ENCODE measurements at places on chromosomes 16 and 17.

DNA sequence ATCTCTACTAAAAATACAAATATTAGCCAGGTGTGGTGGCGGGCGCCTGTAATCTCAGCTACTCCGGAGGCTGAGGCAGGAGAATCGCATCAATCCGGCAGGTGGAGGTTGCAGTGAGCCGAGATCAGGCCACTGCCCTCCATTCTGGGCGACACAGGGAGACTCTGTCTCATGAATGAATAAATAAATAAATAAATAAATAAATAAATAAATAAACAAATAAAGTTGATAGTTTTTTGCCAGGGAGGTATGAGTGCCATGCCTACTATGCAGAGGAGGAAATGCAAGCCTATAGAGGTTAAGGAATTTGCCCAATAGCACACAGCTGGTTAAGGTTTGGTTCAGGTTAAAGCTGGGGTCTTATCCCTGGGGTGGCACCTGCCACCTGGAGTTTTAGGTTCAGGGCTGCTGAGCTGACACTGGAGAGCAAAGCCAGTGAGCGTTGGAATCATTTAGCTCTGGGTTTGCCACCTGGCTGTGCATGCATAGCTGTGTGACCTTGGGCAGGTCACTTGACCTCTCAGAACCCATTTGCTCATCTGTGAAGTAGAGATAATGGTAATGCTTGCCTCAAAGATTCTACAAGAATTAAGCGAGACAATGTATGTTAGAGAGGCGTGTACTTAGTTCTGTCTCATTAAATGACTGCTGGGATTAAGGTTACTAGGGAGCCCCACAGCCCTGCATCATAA is 1.2 kb downstream of the OTOA start:
- no peak for DNase-seq

DNA sequence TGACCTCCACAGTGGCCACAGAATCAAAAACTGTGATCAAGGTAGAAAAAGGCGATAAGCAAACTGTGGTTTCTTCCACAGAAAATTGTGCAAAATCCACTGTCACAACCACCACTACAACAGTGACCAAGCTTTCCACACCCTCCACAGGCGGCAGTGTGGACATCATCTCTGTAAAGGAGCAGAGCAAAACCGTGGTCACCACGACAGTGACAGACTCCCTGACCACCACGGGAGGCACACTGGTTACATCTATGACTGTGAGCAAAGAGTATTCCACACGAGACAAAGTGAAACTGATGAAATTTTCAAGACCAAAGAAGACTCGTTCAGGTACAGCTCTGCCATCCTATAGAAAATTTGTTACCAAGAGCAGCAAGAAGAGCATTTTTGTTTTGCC is 83.6 kb downstream of the C17orf58 start:
- DNase-seq: peak; percentile 42

- no peak for DNase-seq
Observed at GRCh38 chr16:24853830-24854229, 8.1 kb downstream of the SLC5A11 start.

GRCh38 chr16:46826631-46827030 is 4.3 kb downstream of the C16orf87 start:
- no peak for DNase-seq

DNA sequence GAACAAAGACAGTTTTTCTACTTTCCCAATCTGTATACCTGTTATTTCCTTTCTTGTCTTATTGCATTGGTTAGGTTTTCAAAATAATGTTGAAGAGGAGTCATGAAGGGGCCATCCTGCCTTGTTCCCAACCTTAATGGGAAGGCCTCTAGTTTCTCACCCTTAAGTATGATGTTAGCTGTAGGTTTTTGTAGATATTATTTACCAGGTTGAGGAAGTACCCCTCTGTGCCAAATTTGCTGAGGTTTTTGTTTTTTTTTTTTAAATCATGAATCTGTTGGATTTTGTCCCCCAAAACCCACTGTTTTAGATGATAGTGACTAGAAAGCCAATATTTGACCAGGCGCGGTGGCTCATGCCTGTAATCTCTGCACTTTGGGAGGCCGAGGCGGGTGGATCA is 36.4 kb downstream of the VMP1 start:
- no peak for DNase-seq
